Left ventricle myocardium inferior (tissue), 1 donor: ENCODE measurements at places on chromosomes 7 and 10. TPM values are rescaled to one million over a fixed set of nuclear protein-coding genes. Genes with fewer than 3 reads are reported as not detected.

Gene HOXA6
- total RNA-seq: not detected

Gene TFR2
- total RNA-seq: 0.25 TPM

Gene APBB1IP
- total RNA-seq: 2.6 TPM

Gene HECW1
- total RNA-seq: not detected

Gene CPVL
- 86.3 TPM for total RNA-seq

Gene LIPA
- 12.8 TPM for total RNA-seq

Gene FAM221A
- 2.9 TPM for total RNA-seq

Gene PAPOLB
- total RNA-seq: 0.05 TPM

Gene COL13A1
- total RNA-seq: 2.5 TPM

Gene THSD7A
- total RNA-seq: 1.6 TPM

Gene CCDC3
- total RNA-seq: 5.8 TPM

Gene OR2A42
- total RNA-seq: not detected

Gene GATA3
- 1.4 TPM for total RNA-seq
